NCI-H187 treated with DMSO at 0.1 percent for 48 hours (cell line): ENCODE measurements at places on chromosomes 3 and 15.

GRCh38 chr3:36933540-36934296 is 11.1 kb downstream of the TRANK1 start:
- DNase-seq, result no peak

GRCh38 chr15:66704019-66704802 is 2.2 kb downstream of the SMAD6 start:
- no peak for DNase-seq

DNA sequence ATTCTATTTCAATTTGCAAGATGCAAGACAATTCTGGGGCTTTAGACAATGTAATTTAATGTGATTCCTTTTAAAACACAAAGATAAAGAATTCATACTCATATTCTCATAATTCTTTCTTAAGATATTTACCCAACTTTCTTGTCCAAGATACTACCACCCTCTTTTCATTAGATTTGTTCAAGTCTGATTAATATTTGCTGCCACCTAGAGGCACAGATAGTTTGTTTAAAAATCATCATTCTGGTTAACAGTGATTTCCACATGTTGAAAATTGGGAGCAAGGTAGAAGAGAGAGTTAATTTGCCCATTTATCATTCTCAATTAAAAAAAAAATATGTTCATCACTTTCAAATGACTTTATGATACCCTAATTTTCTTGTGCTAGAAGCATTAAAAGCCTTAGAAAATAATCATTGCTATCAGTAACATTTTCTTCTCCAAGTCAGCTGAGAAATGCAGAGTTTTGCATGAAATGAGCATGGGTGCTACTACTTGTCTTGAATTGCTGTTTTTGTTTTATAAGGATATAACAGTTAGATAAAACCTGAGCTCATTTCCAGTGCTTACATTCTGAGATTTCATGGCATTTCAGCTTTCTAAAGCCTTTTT is 11.6 kb downstream of the TAMM41 start:
- DNase-seq, result no peak

- DNase-seq, result no peak
Measured at GRCh38 chr3:178388473-178388872, 147.8 kb upstream of the KCNMB2 start.

GRCh38 chr3:45628746-45629145 is 34.2 kb downstream of the LIMD1 start:
- DNase-seq, result no peak
